Fibroblast of gingiva (primary cell): ENCODE measurements at places on chromosomes 5 and 9.

GRCh38 chr5:102629827-102630605 is 125.1 kb upstream of the PAM start:
- no peak for DNase-seq

GRCh38 chr5:108765647-108766046 is 17.9 kb downstream of the FER start:
- peak; percentile 39 for DNase-seq

DNA sequence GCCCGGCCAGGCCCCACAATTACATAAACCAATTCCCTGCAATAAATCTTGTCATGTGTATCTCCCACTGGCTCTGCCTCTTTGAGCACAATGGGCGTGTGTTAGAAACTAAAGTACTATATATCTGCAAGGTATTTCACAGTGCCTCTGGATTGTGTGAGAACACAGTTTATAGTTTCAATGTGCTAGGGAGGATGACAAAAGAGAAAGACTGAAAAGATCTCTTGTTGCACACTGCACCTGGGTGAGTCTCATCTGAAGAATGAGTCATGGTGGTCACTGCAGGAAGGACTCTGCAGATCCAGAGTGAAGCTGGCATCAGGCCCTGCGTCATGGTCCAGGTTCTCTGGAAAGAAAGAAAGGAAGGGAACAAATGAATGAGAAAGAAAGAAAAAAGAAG is 20.7 kb upstream of the CTSV start:
- no peak for DNase-seq

GRCh38 chr9:137694236-137694959 is 75.6 kb downstream of the EHMT1 start:
- no peak for DNase-seq

- no peak for DNase-seq
Observed at GRCh38 chr9:107690021-107690420, 200.5 kb upstream of the KLF4 start.

DNA sequence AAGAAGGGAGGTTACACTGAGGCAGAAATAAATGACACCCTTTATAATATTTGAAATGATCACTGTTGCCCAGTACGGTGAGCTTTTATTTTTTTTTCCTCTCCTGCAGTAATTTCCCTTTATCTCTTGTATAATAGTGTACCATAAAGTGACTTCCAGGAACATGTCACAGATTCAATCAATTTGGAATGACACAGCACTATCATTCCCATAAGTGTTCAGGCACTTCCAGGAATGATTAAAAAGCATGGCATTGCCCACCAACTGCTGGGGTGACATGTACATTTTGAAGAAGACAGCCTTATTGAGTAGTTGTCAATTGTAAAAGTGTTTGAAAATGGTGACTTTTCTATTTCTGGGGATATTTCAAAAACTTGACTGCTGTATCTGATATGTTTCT is 1700.9 kb upstream of the NUDT12 start:
- DNase-seq, result no peak

DNA sequence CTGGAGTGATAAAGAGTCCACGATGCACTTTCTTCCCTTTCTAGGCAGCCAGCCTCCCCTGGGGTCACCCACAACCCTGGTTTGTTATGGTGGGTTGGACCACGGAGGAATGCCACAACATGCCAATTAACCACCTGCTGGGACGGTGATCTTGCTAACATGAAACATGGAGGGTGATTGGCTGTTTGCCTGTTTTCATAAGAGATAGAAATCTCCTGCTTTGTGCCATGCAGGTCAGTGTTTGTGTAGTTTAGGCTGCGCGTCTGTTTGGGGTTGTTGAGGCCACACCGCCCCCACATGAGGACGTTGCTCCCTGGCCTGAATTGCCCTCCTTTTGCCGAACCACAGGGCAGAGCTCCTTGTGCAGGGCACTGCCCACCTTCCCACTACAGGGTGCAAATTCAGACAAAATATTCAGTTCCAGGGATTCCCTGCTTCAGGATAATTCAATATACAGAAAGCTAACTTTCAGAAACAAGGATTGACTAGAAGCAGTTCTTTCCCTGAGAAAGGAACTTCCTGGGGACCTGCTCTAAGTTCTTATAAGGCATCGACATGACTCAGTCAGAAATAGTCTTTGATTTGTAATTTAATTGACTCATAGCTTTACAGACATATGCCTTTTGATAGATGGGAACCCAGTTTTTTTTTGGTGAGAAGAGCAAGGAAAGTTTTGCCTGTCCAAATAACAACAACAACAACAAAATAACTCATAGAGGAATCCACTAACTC is 427.6 kb downstream of the GADD45G start:
- DNase-seq, result no peak

DNA sequence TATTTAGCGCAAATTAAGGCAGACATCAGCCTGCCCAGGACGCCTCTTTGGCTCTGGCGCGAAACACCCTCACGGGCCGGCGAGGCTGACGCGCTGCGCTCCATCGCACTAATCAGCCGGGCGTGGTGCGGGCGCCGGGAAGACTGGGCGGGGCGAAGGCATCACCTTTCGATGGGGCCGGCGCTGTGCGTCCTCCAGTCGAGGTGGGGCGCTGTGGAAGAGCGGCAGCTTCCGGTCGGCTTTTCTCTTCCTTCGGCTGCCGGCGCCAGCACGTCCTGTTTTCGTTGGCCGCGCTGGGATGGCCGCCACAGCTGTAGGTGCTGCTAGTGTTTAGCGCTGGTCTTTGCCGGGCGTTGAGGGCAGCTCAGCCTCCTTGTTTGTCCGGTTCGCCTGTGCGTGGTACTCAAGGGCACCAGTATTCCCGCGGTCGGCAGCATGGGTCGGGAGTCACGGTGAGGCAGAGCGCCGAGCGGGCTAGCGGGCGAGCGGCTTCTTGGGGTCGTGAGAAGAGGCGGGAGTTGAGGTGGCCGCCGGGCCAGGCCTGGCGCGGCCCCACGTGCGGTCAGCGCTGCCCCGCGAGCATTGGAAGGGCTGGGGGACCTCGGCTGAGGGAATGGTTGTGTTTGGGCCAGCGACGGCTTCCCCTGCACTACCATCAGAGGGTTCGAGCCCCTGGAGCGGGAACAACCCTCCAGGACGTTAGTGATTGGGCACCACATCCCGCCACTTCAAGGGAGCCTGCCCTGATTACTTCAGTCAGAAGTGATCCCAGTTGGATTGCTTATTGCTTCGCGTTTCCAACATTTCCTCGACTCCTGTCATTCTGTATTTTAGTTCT is at the start of gene DDX46:
Gene DDX46 (plus strand): TSS at position 276 of the 838 bp plus-strand sequence. CDS start 160 bp downstream, at position 436.
- peak; percentile 89 for DNase-seq

DNA sequence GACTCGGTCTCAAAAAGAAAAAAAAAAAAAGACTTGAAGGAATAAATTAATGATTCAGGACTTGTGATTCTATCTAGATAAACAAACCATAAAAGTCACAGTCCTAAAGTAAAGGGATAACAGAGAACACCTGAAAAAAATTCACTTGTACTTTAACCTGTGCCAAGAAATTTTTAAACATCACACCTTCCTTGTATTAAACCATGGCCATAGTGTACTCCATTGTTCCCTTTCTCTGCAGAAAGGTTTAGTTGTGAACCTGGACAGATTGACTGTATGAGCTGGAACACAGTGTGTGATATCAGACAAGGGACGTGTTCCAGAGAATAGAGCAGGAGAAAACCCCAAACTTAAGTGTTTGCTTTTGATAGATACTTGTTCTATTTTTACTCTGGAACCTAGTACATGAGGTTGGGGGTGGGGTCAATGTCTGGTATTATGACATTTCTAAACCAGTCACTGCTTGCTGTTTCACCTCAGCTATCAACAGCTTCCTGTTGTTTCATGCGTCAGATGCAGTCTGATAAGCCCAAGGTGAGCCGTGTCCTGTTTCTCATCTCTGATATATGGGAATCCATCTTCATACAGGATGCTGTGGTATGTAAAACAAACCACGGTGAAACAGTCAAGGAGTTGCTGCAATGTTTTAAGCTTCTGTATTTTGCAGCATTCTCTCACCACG is 62.5 kb upstream of the ITGA1 start:
- no peak for DNase-seq

GRCh38 chr9:78940121-78940855 is 631.5 kb upstream of the TLE4 start:
- DNase-seq, result peak; percentile 1

- DNase-seq, result peak; percentile 66
Observed at GRCh38 chr9:116368680-116369079, 215.1 kb downstream of the PAPPA start.

DNA sequence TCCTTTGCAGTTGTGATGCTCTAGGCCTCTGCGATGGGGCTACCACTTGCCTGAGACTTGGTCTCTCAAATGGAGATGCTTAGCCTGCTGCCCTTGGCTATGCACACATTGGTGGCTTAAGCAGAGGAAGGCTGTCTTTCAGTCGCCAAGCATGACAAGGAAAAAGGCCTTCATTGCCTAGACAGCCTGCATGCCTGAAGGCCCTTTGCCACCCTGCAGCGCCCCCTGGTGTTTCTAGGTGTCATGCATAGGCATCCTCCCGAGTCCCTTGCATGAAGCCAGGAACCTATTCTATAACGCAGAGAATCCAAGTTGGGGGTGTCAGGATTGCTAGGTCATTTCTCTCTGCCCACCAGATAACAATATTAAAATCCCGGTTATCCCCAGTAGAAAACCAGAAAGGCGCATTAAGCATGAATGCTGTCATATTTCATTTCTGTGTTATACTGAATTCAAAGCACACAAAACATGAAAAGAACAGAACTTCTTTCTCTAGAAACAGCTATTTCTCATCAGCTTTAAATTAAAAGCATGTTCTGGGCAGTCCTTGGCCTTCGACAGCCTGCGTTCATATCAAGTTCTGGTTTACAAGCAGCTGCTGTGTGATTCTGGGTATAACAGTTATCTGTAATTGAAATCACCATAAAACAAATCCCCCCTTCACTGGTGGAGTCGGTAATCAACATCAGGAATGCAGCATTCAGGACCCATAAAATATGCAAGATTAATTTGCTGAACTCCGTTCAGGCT is 59.7 kb upstream of the TRPC7 start:
- DNase-seq, result peak; percentile 10

- DNase-seq, result no peak
Observed at GRCh38 chr9:92685022-92685421, 15.1 kb upstream of the IPPK start.

GRCh38 chr5:111655169-111655924 is 101.6 kb downstream of the NREP start:
- DNase-seq, result peak; percentile 59

DNA sequence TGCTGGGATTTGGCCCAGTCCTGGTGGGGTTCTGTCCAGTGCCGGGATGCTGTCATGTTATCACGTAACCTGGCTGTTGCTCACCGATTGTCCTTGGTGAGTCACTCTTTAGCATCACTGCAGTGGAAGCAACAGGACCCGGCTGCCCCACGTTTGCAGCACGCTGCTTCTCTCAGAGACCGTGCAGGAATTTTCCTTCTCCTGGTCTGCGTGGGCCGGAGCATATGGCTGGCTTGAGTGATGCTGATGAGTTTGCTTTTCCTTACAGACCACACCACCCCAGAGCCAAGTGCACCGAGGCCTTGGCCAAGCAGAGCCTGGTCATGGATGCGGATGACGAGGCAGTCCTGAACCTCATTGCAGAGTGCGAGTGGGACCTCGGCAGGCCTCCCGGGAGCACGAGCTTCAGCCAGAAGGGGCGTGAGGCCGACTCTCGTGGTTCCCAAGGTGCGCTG is 21.4 kb downstream of the CEP72 start:
- DNase-seq, result no peak

DNA sequence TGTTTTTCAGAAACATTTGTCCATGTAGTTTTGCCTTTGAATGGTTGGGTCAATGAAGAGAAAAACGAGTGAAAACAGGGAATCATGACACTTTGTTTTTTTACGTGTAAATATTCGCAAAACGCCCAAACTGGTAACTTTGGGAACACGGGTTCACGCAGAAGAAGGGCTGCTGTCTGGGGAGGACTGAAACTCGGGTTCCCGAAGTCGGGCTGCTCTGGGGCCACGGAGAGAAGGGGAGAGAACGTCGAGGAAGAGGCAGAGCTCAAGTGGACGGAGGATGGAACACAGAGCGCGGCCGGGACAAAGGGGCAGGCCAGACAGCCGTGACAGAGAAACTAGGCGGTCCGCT is 478 bp upstream of the SETD9 start:
- DNase-seq, result no peak

GRCh38 chr9:120693700-120694008 is 20.6 kb downstream of the MEGF9 start:
- no peak for DNase-seq

DNA sequence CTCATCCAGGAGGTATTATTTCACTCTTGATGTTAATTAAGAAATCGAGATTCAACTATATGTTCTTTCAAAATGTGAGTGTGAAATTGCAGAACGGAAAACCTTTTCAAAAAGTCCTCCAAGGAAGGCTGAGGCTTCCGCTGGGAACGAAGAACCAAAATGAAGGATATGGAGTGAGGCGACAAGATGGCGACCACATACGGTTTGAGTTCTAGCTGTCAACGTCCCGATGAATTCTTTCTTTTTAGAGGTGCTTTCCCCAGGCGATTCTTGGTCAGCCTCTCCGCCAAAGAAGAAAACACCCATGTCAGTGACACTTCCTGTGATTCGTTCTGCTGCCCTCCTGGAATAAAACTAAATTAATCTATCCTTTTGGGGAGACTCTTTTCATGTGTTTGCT is 78.3 kb upstream of the ADAMTS16 start:
- DNase-seq, result no peak

GRCh38 chr9:94002316-94003140 is 47.4 kb upstream of the BARX1 start:
- peak; percentile 53 for DNase-seq

- no peak for DNase-seq
Observed at GRCh38 chr5:146704949-146705665, 173.4 kb downstream of the PPP2R2B start.

DNA sequence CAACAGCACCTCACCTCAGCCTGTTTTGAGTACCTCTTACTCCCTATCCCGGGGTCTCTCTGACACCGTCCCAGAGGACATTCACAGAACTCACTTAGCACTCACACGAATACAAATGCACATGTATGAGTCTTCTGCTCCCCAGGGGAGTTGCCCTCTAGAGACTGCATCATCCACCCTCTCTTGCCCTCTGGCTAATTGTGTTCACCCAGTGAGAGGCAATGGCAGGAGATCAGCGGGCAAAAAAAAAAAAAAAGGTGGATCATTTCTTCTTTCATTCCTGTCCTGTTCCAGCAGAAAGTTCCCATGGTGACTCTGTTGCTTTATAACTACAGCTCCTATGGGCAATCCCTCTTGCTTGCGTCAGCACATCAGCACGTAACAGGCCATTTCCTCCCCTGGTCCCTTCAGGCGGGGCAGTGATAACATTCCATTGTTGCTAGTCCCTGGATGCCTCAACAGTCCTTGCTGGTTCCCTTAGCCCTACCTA is 23.5 kb upstream of the SNX2 start:
- peak; percentile 59 for DNase-seq

DNA sequence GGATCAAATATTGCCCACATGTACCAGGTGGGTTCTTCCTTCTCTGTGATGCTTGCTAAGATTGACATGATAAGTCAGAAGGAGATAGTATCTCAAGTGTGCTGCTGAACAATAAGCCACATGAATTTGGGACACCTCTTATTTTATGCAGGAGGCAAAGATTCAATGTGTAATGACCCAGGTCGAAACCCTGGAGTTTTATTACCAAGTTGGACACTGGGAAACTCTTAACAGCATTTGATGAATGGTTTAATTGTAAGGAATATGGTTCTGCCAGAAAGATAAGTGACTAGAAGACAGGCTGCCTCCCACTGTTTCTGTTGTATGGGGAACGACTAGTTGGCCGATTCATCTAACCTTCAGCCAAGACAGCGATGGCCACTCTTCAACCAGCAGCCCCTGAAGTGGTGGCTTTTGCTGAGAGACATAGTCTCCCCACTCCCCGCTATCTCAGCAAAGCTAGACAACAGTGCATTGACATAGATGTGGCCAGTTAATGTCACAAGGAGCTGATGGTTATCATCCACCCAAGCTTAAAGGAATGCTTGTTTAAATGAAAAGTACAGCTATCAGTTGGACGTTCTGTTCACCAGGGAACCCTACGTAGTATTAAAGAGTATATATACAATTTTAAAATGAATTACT is 407.7 kb downstream of the KDM4C start:
- no peak for DNase-seq
